ENCODE measurements at places on chromosomes 4 and X.

- DNase-seq, result no peak
Measured at GRCh38 chrX:150730719-150731118, 37.5 kb downstream of the MTMR1 start.

DNA sequence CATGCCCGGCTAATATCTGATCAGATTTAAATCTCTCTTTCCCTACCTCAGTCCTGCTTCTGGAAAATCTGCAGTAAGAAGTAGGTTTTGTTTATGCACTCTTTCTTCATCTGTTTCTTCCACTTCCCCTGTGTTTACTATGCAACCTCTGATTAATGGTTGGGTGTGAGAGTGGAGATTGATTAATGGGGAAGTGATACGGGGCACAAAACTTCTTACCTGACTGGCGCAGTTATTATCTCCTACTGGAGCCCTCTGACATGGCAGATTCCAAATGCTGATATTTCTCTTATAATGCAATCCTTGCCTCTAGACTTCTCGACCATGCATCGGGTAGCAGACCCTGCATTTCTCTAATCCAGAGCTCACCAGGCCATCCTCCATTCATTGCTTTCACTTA lies 60.2 kb upstream of the HPGD start:
- DNase-seq, result no peak

DNA sequence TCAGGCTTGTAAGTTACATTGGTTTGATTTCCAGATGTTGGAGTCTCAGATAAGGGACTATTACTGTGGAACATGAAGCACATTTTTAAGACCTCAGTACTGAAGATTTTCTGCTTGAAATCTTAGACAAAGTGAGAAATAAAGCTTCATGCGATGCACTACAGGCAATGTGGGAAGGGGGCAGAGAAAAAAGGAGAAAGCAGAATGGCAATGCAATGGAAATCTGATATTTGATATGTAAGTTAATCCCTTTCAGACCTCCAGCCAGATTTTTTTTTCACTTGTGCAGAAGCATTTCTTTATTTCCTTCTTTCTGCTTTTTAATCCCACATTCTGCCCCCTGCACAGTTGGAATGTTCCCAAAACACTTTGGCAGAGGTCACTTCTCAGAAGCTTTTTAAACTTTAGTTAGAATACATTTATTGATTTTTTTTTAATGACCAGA lies 174.3 kb downstream of the ADGRL3 start:
- DNase-seq, result no peak

DNA sequence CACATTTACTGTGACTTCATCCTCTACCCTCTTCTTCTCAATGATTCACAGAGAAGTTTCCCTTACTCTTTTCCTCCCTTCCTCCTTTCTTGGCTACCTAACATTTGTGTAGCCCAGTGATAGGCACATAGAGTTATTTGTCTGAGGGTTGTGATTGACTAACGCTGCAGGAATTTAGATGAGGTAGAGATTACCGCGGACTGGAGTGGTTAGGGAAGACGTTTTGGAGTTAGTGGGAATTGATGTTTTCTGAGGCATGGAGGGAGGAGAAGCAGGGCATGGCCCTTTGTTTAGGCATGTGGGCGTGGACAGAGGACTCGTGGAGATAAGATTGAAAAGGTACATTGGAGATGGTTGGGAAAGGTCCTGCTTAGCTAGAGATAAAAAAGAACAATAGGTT lies 246.7 kb downstream of the GPAT3 start:
- no peak for DNase-seq

DNA sequence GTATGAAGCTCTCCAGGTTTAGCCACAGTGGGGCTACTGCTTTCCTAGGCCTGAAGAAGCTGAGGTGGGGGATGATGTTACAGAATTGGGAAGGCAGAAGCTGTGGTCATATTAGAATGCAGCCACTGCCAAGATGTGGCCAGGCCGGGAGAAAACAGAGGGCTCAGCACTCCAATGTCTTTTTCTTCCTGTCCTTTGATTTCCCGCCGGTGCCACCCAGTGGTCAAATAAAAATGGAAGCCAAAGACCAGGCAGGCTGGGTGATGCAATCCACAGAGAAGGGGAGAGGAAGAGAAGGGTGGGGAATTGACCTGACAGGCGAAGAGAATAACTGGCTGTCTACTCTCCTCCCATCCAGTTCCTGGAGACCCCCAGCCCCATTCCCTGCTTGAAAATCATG lies 94.9 kb upstream of the SHISA3 start:
- no peak for DNase-seq

- DNase-seq, result no peak
Measured at GRCh38 chr4:22435652-22436051, 80.2 kb downstream of the ADGRA3 start.

- no peak for DNase-seq
Measured at GRCh38 chr4:166044871-166045270, 171.8 kb downstream of the TLL1 start.

- no peak for DNase-seq
Measured at GRCh38 chrX:37871626-37872302, 24.4 kb upstream of the DYNLT3 start.

DNA sequence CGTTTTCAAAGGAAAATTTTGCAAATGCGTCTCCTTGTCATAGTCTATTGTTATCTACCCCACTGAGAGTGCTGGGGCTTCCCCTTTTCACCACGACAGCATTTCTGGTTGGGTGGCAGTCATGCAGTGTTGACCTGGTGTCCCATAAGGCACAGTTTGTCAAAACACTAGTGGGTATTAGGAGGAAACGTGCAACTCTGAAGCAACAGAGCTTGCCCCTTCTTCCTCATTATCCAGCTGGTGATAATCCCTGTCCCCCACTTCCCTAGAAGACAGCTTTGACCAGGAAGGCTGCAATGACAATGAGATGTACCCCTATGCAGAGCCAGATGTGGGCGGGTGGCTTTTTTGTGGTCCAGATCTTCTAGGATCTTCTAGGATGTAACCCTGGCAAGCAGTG lies 1.8 kb downstream of the TBC1D1 start:
- no peak for DNase-seq

DNA sequence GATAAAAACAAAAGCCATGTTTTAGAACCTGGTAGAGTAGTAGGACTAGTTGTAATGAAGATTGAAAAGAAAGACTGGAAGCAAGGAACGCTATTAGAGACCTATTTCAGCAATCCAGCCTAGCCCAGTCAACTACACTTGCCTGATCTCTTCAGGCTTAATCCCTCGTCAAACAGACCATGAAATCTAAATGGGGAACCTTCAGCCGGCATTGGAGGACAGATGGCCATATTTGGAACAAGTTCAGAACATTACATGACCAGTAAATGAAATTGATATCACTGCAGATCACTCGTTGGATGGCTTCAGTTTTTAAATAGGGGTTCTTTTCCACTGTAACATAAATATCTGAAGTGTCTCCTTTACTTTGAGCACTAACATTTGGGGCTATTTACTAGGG lies 84.8 kb upstream of the WDR44 start:
- no peak for DNase-seq

- no peak for DNase-seq
Measured at GRCh38 chr4:1226144-1226481, 22.8 kb downstream of the CTBP1 start.

GRCh38 chr4:185775792-185776555 lies 36.0 kb downstream of the SORBS2 start:
- no peak for DNase-seq

DNA sequence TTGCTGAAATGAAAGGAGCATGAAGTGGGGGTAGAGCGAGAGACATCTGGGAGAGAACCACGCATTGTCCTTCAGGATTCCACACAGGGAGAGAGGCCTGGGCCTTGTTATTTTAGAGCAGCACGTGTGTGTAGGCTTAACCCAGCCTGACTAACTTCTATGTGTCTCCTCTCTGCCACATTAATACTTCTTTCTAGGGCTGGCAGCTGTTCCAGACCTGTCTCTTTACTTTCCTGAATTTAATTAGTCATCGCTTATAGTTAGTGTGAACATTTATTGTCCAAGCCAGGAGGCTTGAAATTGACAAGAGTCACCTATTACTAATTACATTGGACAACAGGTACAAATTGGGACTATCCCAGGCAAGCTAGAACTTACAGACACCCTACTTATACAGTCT lies 51.3 kb downstream of the SMAD1 start:
- DNase-seq, result no peak

- DNase-seq, result no peak
Measured at GRCh38 chr4:117664706-117665444, 369.4 kb upstream of the NDST3 start.

GRCh38 chrX:66150163-66150562 lies 13.9 kb upstream of the HEPH start:
- no peak for DNase-seq

All from DMS79 treated with DMSO at 0.1 percent for 48 hours (cell line).